Left renal pelvis (tissue), 4 donors: ENCODE measurements at places on chromosomes 11 and 22.

GRCh38 chr11:32751381-32751780 lies 43.1 kb downstream of the CCDC73 start:
- DNase-seq: no peak

GRCh38 chr11:64296236-64296635 lies 3.9 kb upstream of the CATSPERZ start:
- DNase-seq: no peak

GRCh38 chr22:37563153-37564081 lies 3.1 kb downstream of the CDC42EP1 start:
- DNase-seq: no peak

DNA sequence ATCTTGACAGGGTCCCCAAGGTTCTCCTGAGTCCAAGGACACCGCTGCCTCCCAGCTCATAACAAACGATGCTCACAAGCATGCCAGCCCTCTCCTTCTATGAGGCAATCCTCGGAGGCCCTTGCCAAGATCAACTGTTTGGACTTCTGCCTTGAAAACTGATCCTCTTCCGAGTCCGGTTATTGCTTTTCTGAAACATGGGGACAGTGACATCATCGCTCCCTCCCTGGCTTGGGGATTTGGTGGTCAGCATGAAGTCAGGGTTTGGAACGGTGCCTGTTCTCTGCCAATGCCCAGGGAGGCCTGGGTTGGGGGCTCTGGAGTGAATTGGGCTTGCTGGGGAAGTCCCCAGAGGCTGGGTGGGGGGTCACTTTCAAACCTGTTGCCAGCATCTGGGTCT lies 149.3 kb downstream of the FBXO7 start:
- DNase-seq: no peak

DNA sequence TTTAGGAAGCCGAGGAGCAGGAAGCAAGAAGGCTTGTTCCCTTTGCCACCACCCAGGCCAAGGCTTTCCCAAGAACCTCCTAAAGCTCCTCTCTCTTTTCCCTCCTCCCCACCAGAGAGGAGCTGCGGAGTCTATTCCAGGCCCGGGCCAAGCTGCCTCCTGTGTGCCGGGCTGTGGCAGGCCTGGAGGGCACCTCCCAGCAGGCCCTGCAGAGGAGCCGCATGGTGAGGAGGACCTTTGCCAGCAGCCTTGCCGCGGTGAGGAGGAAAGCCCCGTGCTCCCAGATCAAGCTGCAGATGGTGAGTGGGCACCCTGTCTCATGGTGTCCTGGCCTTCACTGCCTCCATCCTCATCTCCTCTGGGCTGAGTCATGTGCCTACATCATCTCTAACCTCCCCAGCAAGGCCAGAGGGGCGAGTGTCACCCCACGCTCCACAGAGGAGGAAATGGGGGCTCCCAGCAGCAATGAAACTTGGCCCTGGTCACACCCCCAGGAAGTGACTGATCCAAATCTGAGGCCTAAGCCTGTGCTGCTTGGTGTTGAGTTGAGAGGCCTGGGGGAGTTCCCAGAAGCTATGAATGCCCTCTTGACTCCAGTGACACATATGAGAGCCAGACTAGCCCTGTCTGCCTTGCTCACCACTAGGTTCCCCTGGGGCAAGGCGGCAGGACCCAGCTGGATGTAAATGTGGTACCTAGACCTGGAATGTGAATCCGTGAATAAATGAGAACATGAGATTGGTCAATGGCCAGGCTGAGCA lies 104.2 kb downstream of the MYO18B start:
- DNase-seq: no peak

- DNase-seq: no peak
These were observed 55.5 kb upstream of the TSPAN18 start for GRCh38 chr11:44671234-44671633.

GRCh38 chr22:30008401-30008800 lies 71.9 kb upstream of the HORMAD2 start:
- no peak for DNase-seq

DNA sequence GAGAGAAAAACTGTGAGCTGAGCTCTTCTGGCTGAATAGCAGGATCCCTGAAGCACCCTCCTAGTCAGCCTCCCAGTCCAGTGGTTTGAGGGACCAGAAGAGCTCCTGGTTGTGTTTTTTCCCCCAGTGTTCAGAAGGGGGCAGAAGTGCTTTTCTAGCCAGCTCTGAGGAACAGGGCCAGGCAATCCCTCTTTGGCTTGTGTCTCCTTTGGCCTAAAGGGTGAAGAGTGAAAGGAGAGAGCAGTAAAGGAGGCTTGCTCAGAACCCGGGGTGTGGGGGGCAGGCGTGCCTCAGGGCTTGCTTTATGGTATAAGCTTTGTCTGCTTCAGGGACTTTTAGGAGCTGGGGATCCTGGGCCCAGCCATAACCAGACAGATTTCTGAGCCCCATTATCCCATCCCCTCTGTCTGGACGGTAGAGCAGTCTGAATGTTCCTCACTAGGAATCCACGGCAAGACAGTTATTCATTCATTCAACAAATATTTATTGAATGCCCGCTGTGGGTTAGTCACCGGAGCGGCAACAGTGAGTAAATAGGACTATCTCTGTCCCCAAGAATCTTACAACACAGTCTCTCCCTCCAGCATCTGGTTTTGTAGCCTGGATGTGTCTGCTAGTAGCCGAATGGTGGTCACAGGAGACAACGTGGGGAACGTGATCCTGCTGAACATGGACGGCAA lies 14.5 kb downstream of the ACP2 start:
- no peak for DNase-seq

- no peak for DNase-seq
These were observed 547 bp downstream of the PARVG start for GRCh38 chr22:44181033-44181911.

- no peak for DNase-seq
These were observed 8.7 kb downstream of the PNPLA5 start for GRCh38 chr22:43883012-43883661.

DNA sequence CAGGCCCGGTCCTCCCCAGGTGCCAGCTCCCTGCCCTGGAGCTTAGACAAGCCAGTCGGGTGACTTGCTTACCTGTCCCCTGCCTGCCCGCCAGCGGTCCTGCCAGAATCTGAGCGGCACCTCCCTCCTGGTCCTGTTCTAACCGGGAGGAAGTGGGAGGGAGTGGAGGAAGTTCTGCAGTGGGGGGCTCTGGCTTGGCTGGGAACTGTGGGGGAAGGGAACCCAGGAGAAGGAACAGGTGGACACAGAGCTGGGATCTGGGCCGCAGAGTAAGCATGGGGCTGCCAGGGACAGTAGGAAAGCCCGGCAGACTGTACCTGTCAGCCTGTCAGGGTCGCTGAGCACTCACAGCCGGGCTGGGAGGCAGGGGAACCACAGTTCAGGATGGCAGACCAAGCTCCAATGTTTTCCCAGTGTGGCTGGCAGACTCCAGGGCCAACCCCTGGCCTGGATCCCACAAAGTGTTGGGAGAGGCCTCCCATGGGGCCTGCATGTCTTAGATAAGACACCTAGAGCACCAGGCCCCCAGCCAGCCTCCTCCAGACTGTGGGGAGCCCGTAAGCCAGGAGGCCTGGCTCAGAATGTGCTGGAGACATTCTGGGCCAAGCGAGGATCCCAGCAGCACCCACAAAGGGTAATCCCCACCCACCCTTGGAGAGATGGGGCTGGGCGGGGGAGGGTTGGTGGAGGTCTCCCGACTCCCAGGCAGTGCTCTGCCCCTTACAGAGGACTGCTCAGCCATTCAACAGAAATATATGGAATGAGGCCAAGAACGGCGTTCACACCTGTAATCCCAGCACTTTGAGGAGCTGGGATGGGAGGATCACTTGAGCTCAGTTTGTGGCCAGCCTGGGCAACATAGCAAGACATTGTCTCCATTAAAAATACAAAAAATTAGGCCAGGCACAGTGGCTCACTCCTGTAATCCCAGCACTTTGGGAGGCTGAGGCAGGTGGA lies 2.3 kb downstream of the CYB5R3 start:
- no peak for DNase-seq

- DNase-seq: no peak
These were observed 7.3 kb upstream of the TP53I11 start for GRCh38 chr11:44957776-44958564.

DNA sequence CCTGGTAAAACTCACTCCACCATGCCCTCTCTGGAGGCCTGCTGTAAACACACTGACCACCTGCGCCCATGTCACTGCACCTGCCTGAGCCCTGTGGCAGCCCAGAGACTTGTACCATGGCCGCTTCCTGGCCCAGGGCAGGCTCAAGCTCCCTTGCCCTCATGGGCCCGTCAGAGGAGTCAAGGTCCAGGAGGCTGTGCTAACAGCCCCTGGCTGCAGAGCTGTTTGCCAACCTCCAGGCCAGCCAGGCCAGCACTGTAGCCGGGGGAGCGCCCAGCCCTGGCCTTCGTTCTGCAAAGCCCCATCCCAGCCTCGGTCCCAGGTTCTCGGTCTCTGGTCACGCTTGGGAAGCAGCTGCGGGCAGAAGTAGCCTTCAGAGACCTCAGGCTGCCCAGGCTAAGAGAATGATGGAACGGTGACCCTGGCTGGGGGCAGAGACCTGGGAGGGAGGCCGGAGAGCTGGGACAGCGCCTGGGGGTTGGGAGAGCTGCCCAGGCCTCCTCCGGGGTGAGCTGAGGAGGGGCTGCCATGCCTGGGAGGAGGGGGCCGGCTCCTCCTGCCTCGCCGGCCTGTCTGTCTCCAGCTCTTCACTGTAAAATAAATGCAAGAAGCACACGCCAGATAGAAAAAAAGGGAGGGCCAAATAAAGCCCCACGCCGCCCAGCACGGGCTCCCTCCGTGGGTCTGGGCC lies 11.9 kb upstream of the TCF20 start:
- no peak for DNase-seq

- no peak for DNase-seq
These were observed 337.9 kb downstream of the SHANK2 start for GRCh38 chr11:70914496-70914895.

DNA sequence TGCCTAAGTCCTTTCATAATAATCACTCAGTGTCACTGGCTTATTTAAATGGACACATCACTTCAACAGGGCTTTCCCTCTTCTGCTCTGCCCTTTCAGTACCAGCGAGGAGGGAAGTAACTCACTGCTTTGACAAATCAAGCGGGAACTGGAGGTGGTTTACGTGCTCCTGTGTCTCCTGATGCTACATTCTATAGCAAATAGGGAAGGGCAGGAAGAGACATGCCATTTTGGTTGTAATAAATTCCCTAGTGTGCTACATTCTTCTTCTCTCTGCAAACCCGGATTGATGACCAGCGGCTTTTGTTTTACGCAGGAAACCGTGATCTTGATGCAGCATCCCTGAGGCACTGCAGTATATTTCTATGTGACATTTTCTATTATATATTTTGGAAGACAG lies 371.1 kb upstream of the SYN3 start:
- DNase-seq: no peak

DNA sequence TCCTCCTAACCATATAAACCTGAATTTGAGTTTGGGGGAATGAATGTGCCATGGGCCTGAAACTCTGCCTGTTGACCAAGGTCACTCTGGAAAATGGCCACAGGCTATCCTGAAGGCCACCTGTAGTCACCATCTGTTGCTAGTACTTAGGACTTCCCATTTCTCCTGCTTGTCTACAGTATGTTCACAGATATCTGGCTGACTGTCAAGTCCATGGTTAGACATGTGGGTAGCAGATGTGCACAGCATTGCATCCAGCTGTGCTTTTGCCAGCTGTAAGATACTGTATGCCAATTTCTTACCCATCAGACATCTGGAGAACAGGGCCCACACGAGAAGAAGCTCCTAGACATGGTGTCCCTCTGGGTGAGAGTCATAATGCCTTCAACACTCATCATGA lies 475.4 kb downstream of the INSC start:
- no peak for DNase-seq

- no peak for DNase-seq
These were observed 1383.2 kb downstream of the BRD1 start for GRCh38 chr22:48444320-48445112.
